ENCODE measurements at places on chromosomes 1 and 21.
A peak's percentile ranks its signal among the peaks of the same experiment; 100 is the strongest.

- no peak for DNase-seq
Observed at GRCh38 chr1:78009276-78009675, 4.5 kb downstream of the DNAJB4 start.

DNA sequence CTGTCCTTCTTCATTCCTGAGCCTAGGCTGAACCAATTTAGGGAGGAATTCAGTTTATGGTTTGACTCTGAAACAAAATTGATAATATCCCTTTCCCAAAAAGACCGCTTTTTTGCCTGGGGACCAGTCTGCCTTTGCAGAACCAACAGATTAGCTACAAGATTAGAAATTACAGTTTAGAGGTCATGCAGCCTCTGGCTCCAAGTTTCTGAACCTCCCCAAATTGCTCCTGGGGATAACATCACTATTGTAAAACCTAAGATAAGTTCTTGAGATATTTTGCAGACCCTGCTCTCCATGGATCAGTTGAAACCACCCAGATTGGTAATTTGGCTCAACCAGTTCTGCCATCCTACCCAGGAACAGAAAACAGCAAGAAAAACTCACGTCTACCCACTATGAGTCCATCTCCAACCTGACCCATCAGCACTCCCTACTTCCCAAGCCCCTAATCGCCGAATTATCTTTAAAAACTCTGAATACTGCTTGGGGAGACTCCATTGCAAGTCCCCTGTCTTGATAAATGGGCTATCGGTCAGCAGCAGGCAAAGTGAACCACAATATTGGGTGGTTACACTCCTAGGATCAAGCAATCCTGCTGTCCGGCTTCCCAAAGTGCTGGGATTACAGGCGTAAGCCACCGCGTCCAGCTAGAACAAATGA, 605 bp upstream of the RABGGTB start:
- no peak for DNase-seq

GRCh38 chr21:42440187-42440792, 36.6 kb downstream of the UBASH3A start:
- DNase-seq = no peak

- no peak for DNase-seq
Observed at GRCh38 chr1:45836451-45836850, 33.0 kb downstream of the MAST2 start.

GRCh38 chr1:227370533-227371254, 52.4 kb upstream of the CDC42BPA start:
- DNase-seq = peak; percentile 31

DNA sequence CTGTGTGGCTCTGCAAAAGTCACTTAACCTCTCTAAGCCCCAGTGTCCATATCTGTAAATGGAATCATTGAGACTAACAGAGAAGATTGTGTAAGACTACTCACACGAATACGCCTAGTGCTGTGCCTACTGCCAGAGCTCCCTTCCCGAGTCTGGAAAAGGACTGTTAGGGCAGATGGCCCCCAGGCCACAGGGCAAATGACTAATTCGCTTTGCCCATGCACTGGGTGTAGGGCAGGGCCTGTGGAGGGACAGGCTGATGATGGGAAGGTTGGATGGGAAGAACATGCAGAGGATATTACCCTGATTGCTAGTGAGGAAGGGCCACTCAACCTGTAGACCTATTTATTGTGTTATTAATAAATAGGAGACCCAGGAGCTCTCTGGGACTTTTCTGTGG, 4.2 kb upstream of the GPR61 start:
- DNase-seq = no peak

DNA sequence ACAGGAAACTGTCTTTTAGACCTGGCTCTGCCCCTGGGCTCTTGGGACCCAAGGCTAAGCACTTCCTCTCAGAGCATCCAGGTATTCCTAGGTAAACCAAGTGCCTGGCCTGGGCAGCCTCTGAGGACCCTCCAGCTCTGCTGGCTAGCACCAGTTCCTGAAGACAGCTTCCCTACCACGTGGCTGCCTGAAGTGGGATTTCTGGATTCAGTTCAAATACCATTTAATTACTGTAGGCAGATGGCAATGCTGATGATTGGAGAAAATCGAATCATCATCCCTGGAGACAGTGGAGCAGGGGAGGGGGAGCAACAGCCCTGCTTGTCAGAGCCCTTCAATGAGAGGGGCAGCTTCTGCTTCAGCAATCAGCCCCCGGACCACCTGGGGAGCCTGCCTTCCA, 11.9 kb downstream of the KIF21B start:
- DNase-seq = no peak

GRCh38 chr1:145690587-145691558, 16.3 kb downstream of the PDZK1 start:
- DNase-seq = no peak

DNA sequence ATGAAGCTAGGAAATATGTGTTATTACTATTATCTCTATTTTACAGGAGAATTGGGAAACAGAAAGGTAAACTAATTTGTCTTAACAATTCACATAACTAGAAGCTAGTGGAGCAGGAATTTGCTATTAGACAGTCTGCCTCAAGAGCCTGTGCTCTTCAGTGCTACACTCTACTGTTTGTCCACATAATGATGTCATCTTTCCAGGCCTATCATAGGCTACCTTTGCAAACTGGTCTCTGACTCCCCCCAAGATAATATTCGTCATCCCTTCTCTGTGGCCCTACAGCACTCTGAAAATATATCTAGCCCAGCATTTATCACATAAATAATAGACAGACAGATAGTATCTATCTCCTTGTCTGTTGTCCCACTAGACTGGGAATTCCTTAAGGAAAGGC, 34.1 kb downstream of the TRIT1 start:
- DNase-seq = no peak

- no peak for DNase-seq
Observed at GRCh38 chr1:33738976-33739375, 124.9 kb upstream of the HMGB4 start.

DNA sequence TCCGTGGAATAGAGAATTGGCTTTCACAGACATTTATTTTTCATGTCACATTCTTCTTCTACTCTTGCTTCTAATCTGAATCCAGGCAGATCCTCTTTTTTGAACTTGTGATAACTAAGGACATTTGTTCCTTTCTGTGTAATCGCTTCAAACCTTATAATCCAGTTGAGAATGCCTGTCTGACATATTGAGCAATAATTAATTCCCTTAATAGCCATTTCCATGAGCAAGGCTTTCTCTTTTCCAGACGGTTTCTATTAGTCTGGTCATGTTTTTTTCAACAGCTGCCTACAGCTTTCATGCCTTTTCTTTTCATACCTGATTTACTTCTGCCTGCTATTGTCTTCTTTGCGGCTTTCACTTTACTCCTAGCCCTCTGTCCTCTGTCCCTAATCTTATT, 163.4 kb downstream of the CYYR1 start:
- no peak for DNase-seq

DNA sequence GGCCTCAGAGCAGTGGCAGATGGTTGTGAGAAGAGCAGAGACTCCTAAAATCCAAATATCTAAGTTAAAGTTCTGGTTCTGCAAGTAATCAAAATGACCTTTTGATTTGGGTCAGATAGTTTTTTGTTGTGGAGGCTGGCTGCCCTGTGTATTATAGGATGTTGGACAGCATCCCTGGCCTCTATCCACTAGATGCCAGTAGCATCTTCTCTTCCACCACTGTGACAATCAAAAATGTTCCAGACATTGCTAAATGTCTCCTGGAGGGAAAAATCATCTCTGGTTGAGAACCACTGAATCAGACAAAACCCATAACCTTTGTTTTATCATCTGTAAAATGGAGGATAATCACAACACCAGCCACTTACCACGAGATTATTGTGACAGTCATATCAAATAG, 5.9 kb upstream of the DPT start:
- no peak for DNase-seq

GRCh38 chr1:228783418-228784040, 48.2 kb downstream of the RHOU start:
- DNase-seq = no peak

- DNase-seq = peak; percentile 33
Observed at GRCh38 chr1:119987112-119987511, 82.3 kb downstream of the NOTCH2 start.

GRCh38 chr1:51210676-51211075, 25.4 kb upstream of the RNF11 start:
- no peak for DNase-seq

- DNase-seq = no peak
Observed at GRCh38 chr1:240503558-240503957, 108.4 kb downstream of the GREM2 start.

GRCh38 chr1:17790383-17791054, 35.4 kb downstream of the ACTL8 start:
- DNase-seq = no peak

- no peak for DNase-seq
Observed at GRCh38 chr1:117783606-117784396, 145.6 kb downstream of the GDAP2 start.

GRCh38 chr1:112509660-112510178, 954 bp downstream of the WNT2B start:
- no peak for DNase-seq

DNA sequence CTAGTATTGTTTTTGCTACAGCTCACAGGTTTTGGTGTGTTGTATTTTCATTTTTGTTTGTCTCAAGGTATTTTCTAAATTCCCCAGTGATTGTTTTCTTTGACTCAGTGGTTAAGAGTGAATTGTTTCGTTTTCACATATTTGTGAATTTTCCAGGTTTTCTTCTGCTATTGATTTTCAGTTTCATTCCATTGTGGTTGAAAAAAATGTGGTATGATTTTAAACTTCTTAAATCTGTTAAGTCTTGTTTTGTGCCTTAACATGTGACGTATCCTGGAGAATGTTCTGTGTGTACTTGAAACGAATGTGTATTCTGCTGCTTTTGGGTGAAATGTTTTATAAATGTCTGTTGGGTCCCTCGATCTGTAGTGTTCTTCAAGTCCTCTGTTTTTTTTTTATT, 117.9 kb downstream of the KIF26B start:
- DNase-seq = no peak

DNA sequence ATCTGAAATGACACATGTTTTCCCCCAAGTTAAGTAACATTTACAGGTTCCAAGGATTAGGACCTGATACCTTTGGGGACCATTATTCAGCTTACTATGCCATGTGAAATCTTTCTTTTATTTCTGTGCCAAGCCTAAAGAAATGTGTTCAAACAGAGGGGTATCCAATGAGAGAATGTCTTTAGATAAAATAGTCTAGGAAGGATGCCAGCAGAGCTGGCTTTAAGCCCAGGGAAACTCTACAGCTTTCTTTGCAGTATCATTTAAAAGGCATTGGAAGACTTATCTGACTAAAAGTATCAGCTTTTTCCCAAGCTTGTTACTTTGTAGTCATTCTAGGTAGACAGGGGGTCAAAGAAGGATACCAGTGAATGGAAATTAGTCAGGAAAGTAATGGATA, 860.4 kb downstream of the PLA2G4A start:
- no peak for DNase-seq

DNA sequence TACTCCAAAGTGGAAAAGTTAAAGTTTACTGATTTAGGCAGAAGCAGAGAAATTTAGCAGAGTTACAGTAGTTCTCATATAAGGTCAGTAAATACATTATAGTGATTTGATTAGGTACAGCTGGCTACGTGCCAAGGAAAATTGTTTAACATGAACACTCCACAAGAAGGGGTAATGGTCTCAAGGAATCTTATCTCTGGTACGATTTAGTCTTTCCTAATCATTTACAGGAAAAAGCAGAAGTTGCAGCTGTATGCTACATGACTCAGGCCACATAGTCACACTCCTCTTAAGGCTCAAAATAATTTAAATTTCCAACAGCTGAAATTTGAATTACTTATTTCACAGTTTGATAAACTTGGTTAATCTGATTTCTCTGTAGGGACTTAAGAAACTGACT, 36.9 kb upstream of the OR2B11 start:
- DNase-seq = no peak

DNA sequence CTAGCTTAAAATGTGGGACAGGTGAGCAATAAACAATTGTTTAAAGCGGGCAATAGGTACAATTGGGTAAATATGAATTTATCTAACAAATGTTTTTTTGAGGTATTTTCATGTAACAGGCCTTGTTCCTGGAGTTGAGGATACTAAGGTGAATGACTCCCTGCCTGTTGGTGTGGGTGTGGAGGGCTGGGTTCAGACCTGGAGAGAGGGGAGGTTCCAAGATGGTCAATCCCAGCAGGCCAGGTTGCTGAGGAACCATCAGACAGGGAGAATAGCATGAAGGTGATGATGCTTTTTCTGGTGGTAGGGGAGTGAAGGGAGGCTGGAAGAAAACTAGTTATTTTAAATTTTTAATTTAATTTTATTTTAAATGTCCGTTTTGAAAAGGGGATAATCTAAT, 46.3 kb downstream of the CDC14A start:
- DNase-seq = no peak

DNA sequence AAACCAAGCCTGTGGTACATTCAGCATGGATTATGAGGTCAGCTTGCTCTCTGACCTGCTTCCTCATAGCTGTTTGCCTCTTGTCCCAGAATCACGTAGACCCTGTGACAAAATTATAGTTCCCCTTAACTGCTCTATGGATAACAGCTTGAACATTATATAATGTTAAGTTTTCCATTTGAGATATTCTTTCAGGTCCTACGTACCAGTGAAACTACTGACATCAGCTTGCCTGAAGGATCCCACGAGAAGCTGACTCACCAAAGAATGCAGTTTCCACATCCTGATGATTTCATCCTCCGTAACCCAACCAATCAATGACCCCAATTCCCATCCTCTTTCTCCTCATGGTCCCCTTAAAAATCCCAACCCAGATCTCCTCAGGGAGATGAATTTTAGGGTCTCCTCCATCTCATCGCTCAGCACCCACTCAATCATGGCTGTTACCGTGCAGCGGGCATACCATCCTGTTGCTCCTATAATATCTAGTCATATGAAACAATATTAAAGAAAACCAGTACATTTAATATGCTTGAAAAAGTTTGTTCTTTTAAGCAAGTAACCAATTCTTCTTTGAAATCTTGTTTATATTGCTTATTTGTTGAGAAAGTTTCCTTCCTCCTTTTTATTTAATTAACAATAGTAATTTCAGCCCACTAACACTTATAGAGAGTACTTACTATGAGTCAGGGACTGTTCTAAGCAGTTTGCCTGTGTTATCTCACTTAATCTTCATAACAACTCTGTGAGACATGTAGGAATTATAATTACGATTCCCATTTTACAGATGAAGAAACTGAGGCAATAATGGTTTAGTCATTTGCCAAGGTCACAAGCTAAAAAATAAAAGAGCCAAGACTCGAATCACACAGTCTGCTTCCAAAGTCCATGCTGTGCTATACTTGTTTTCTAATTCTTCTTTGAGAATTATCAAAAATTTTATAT, 27.4 kb downstream of the CHML start:
- peak; percentile 39 for DNase-seq

GRCh38 chr1:10553118-10553517, 78.4 kb downstream of the PEX14 start:
- DNase-seq = no peak

GRCh38 chr1:44976252-44976651, 10.1 kb downstream of the EIF2B3 start:
- no peak for DNase-seq

GRCh38 chr21:46492851-46493250, 34.2 kb downstream of the DIP2A start:
- DNase-seq = no peak
